Bronchus fibroblast of lung (primary cell): ENCODE measurements at places on chromosomes 3 and 15. TPM values are rescaled to one million over a fixed set of nuclear protein-coding genes. Genes with fewer than 3 reads are reported as not detected.

MOBP gene
- not detected in 2 replicates for total RNA-seq

GOLGA8O gene
- total RNA-seq = not detected in 2 replicates

EPHB3 gene
- total RNA-seq = 0.89 and 1.3 TPM in 2 replicates

LRRIQ4 gene
- total RNA-seq = not detected in 2 replicates

ATP13A5 gene
- not detected in 2 replicates for total RNA-seq

CIP2A gene
- total RNA-seq = 18.4 and 20.5 TPM in 2 replicates

SSUH2 gene
- total RNA-seq = under 0.01 TPM in 1 of 2 replicates, not detected in the other
